ENCODE measurements at places on chromosomes 7 and 10.

GRCh38 chr7:117737926-117738325, 135.3 kb downstream of the CTTNBP2 start:
- H3K4me3 ChIP-seq = no peak overlapping the region
- no peaks in the 10 kb centered on the region for H3K27me3 ChIP-seq
- DNase-seq = no peak
- H3K27ac ChIP-seq = no peak overlapping the region
- H3K36me3 ChIP-seq = no peaks in the 10 kb centered on the region

- no peak overlapping the region for H3K27ac ChIP-seq
- H3K36me3 ChIP-seq = no peaks in the 10 kb centered on the region
- no peak for DNase-seq
Measured at GRCh38 chr10:66795866-66796265, 130.0 kb upstream of the LRRTM3 start.

DNA sequence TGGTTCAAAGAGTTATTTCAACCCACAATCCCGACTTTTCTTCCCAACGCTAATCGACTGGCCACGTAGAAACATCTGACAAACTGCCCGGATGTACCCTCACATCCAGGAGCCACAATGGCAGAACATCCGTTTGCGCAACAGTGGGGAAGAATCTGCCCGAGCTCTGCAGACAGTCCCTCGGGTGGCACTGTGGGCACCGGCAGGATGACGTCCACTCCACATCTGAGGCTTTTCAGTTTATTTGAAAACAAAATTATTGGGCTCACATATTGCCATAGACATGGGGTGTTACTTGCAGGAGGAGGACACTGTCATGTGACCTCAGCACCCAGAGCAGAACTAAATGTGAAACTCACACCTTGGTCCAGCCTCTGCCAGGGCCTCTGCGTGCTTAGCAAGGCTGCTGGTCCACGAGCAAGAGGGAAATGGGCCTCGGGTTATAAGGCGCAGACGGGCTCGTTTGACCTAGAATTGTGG, 84.1 kb downstream of the MKI67 start:
- H3K27ac ChIP-seq = no peak overlapping the region
- H3K27me3 ChIP-seq = no peaks in the 10 kb centered on the region
- H3K4me1 ChIP-seq = no peaks in the 10 kb centered on the region
- H3K4me3 ChIP-seq = no peak overlapping the region

- peak overlapping the region; percentile 96 for H3K4me3 ChIP-seq
- H3K4me1 ChIP-seq = no peaks in the 10 kb centered on the region
- peak overlapping the region; percentile 99 for H3K27ac ChIP-seq
- no peak for DNase-seq
Measured at GRCh38 chr7:140176122-140176701, 571 bp downstream of the KDM7A start.

DNA sequence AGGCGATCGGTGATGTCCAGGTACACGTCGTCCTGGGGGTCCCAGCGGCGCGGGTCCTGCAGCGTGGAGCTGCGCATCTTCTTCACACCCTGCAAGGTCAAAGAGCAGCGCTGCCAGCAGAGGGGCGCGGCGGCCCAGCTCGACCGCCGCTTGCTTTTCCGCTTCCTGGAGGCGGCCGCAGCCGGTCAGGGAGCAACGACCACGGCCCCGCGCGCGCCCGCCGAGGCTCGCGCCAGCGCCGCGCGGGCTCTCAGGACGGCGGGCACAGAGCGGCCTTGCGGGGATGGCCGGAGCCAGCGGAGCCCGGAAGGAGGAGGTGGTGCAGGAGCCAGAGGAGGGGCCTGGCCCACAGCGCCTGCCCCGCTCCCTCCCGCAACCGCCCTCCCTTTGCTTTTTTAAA, 76.4 kb upstream of the CDC14C start:
- H3K27ac ChIP-seq = no peak overlapping the region
- no peaks in the 10 kb centered on the region for H3K4me1 ChIP-seq
- no peak for DNase-seq
- no peak overlapping the region for H3K4me3 ChIP-seq

GRCh38 chr7:87874066-87874465, 2.1 kb downstream of the SLC25A40 start:
- no peaks in the 10 kb centered on the region for H3K27me3 ChIP-seq
- H3K4me3 ChIP-seq = no peak overlapping the region
- H3K36me3 ChIP-seq = no peaks in the 10 kb centered on the region
- no peak overlapping the region for H3K27ac ChIP-seq
- H3K4me1 ChIP-seq = no peaks in the 10 kb centered on the region

- no peaks in the 10 kb centered on the region for H3K36me3 ChIP-seq
- H3K27me3 ChIP-seq = no peaks in the 10 kb centered on the region
- no peak for DNase-seq
- no peaks in the 10 kb centered on the region for H3K4me1 ChIP-seq
Measured at GRCh38 chr7:22435105-22435504, 64.9 kb downstream of the STEAP1B start.

DNA sequence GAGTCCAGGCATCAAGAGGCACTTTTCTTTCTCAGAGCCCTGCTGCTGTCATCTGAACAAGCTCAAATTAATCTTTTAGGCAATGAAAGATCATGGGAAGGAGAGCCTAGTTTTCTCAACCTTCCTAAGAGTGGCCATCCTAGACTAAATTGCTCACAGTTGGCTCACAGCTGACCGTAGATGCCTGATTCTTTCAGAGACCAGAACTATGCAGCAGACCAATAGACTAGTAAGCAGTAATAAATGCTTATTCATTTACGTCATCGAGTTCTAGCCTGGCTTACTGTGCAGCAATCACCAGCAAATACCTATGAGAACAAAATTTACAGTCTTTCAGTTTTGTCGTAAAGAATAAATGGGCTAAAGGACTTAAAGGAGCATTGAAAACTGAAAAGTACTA, 602.9 kb upstream of the GHITM start:
- no peaks in the 10 kb centered on the region for H3K36me3 ChIP-seq
- H3K27ac ChIP-seq = no peak overlapping the region
- DNase-seq = no peak
- no peak overlapping the region for H3K4me3 ChIP-seq
- no peaks in the 10 kb centered on the region for H3K27me3 ChIP-seq

GRCh38 chr10:109773288-109774120, 149.8 kb downstream of the XPNPEP1 start:
- H3K36me3 ChIP-seq = no peaks in the 10 kb centered on the region
- no peak overlapping the region for H3K27ac ChIP-seq
- no peaks in the 10 kb centered on the region for H3K27me3 ChIP-seq
- H3K4me1 ChIP-seq = no peaks in the 10 kb centered on the region
- H3K4me3 ChIP-seq = no peak overlapping the region

DNA sequence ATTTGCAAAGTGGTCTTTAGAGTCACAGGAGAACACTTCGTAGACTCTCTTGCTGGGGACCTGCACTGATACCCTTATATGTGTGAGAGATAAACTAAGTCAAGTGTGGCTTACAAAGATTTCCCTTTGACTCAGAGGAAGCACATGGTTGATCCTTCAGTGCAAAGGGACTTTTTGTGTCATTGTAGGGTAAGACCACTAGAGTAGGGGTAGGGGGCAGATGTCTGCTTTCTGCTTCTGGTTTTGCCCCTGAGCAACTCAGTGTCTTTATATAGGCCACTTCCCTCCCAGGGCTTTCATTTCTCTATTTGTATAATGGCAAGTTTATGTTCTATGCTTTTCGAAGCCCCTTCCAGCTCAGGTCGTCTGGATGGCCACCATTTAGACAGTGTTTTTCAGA, 281.7 kb downstream of the SORCS3 start:
- no peak overlapping the region for H3K27ac ChIP-seq
- no peaks in the 10 kb centered on the region for H3K4me1 ChIP-seq
- H3K27me3 ChIP-seq = no peaks in the 10 kb centered on the region
- no peaks in the 10 kb centered on the region for H3K36me3 ChIP-seq
- DNase-seq = no peak
- no peak overlapping the region for H3K4me3 ChIP-seq

DNA sequence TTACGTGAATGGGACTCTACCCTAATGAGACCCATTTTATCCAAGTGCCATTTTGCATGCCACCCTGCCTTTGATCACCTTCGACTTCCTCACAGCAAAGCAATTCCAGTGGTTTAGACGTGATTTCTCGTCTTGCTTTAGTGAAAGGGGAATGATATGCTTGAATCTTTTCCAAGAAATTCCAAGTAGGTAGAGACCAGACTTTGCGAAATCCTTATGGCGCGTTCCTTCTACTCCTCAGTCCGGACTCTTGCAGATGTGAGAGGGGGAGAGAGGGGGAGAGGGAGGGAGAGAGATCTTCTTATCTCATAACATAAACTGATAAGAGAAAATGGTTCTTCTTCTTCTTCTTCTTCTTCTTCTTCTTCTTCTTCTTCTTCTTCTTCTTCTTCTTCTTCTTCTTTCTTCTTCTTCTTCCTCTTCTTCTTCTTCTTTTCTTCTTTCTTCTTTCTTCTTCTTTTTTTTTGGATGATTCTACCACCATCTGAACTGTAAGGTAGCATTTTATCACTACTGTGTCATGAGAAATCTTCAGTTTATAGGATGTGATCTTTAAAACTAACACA, 883 bp downstream of the SPAG6 start:
- H3K4me1 ChIP-seq = no peaks in the 10 kb centered on the region
- H3K4me3 ChIP-seq = no peak overlapping the region
- H3K27me3 ChIP-seq = peaks cover 63% of the 10 kb centered on the region
- no peak for DNase-seq

GRCh38 chr10:13634207-13634606, 47.4 kb downstream of the PRPF18 start:
- H3K36me3 ChIP-seq = no peaks in the 10 kb centered on the region
- no peak for DNase-seq
- no peaks in the 10 kb centered on the region for H3K27me3 ChIP-seq

DNA sequence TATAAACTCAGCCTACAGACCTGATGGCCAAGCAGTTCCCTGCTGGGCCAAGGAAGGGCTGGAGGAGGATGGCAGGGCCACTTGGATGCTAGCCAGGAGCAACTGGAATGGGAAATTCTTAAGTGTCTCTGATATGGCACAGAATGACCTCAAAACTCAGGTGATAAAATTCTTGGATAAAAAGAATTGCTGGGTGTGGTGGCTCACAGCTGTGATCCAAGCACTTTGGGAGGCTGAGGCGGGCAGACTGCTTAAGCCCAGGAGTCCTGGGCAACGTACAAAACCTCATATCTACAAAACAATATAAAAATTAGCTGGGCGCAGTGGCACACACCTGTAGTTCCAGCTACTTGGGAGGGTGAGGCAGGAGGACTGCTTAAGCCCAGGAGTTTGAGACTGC, 14.0 kb upstream of the PKD1L1 start:
- peaks cover 22% of the 10 kb centered on the region for H3K36me3 ChIP-seq
- H3K4me1 ChIP-seq = no peaks in the 10 kb centered on the region
- no peak for DNase-seq
- no peak overlapping the region for H3K4me3 ChIP-seq

DNA sequence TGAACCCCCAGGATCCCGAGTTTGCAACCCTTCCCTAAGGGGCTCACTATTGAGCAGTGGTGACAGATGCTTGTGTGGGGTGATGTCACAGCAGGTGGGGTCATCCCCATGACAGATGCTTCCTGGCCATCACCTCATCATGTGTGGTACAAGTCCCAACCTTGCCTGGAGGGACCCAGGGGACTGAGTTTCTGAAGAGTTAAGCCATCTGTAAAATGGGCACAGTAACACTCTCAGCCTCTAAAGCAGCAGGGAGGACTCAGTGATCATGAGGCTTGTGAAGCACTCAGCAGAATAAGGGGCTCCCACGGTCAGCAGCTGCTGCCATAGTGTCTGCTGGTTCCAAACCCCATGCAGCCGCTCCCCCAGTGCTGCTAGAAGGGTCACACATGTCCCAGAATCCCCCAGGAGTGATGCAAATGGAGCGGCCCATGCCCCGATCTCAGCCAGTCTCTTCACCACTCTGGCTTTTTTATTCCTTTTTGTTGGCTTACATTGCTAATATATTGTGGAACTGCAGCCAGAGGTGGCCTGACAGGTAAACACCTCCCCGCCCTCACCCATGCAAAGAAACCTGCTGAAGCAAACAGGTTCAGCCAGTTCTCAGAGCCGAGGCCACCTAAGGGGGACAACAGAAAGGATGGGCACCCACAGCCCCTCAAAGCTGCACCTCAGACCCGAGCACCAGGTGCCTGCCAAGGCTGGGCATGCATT, 102.1 kb upstream of the PDGFA start:
- H3K4me1 ChIP-seq = no peaks in the 10 kb centered on the region
- H3K27ac ChIP-seq = no peak overlapping the region
- DNase-seq = no peak
- H3K36me3 ChIP-seq = no peaks in the 10 kb centered on the region

DNA sequence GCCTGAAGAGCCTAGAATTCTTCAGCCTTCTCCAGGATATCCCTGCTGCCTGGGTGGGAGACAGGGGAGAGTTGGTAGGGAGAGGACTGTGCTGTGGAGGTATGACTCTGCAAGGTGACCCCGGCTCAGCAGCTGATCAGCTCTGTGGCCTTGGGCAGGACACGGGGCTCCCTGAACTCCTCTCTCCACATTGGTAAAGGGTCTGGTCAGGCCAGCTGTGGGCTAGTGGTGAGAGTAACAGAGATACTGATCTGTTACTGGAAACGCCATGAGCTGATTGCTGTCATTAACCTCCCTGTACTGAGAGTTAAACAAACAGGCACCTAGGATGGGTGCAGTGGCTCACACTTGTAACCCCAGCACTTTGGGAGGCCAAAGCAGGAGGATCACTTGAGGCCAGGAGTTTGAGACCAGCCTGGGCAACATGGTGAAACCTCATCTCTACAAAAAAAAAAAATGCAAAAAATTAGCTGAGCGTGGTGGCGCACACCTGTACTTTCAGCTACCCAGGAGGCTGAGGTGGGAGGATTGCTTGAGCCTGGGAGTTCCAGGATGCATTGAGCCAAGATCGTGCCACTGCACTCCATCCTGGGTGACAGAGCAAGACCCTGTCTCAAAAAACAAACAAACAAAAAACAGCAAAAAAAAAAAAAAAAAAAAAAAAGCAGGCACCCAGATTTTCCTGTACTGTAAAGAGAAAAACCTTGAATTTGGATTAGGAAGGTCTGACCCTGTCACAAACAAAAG, 151.5 kb downstream of the CUX1 start:
- H3K4me1 ChIP-seq = no peaks in the 10 kb centered on the region
- no peak for DNase-seq
- no peaks in the 10 kb centered on the region for H3K27me3 ChIP-seq
- H3K36me3 ChIP-seq = no peaks in the 10 kb centered on the region

DNA sequence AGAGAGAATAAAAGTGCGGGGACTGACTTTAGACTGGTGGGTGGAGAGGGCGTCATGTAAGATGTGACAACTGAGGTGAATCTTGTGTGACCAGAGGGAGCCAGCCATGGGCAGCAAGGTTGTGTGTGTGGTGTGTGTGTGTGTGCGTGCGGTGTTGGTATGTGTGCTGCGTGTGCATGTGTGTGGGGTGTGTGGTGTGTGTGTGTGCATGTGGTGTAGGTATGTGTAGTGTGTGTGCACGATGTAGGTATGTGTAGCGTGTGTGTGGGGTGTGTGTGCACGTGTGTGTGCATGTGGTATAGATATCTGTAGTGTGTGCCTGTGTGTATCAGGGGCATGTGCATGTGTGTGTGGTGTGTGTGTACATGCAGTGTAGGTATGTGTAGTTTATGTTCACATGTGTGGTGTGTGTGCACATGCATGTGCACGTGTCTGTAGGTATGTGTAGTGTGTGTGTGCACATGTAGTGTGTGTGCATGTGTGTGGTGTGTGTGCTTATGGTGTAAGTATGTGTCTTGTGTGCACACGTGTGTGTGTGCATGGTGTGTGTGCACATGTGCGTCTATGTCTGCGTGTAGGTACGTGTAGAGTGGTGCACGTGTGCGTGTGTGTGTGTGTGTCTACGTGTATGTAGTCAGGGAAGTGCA, 312.3 kb upstream of the MKI67 start:
- H3K36me3 ChIP-seq = no peaks in the 10 kb centered on the region
- peaks cover 29% of the 10 kb centered on the region for H3K27me3 ChIP-seq
- H3K4me3 ChIP-seq = no peak overlapping the region
- no peak for DNase-seq
- no peak overlapping the region for H3K27ac ChIP-seq

- no peaks in the 10 kb centered on the region for H3K4me1 ChIP-seq
- H3K27ac ChIP-seq = no peak overlapping the region
- H3K36me3 ChIP-seq = no peaks in the 10 kb centered on the region
- no peaks in the 10 kb centered on the region for H3K27me3 ChIP-seq
- no peak for DNase-seq
- no peak overlapping the region for H3K4me3 ChIP-seq
Measured at GRCh38 chr7:132407764-132408163, 168.5 kb downstream of the PLXNA4 start.
